NCI-H82 (cell line): ENCODE measurements at places on chromosomes 5 and 9.

GRCh38 chr5:59540366-59540765 lies 353.2 kb downstream of the PDE4D start:
- DNase-seq: no peak

GRCh38 chr5:25091921-25092320 lies 447.1 kb upstream of the CDH10 start:
- DNase-seq: no peak

- DNase-seq: peak; percentile 49
These were observed 4.4 kb upstream of the ST6GALNAC6 start for GRCh38 chr9:127903557-127904475.

GRCh38 chr5:386432-387341 lies 56.3 kb upstream of the EXOC3 start:
- no peak for DNase-seq

DNA sequence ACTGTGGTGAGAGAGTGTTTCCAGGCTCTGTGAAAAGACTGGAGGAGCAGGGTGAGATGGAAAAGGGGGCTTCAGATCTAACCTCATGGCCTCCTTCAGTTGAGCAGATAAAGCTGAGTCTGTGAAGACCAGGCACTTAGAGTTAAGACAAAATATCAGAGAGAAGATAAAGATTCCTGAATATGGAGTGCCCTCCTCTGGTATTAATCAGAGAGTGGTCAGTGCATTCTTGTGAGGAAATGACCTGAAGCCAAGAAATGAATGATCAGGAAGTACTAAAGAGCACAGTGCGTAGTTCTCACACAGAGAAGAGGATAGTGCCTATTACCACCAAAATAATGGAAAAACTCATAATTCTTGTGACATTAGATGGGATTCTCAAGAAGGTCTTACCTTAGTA lies 1417.0 kb upstream of the ACO1 start:
- no peak for DNase-seq

DNA sequence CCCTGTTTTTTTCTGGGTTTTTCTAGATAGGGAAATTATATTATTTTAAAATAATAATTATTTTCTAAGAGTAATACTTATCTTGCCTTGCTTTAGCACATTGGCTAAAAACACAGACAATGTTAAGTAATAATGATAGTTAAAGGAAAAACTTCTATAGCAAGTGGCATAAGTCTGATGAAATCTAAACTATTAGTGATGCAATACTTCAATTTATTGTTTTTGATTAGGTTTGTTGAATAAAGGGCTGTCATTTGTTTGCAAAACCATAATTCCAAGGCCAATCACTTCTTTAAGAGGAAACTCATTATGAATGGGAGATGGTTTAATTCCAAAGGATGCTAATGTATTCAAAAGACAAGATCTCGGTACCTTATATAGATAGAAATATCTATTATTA lies 293.8 kb upstream of the FBXL7 start:
- DNase-seq: no peak

DNA sequence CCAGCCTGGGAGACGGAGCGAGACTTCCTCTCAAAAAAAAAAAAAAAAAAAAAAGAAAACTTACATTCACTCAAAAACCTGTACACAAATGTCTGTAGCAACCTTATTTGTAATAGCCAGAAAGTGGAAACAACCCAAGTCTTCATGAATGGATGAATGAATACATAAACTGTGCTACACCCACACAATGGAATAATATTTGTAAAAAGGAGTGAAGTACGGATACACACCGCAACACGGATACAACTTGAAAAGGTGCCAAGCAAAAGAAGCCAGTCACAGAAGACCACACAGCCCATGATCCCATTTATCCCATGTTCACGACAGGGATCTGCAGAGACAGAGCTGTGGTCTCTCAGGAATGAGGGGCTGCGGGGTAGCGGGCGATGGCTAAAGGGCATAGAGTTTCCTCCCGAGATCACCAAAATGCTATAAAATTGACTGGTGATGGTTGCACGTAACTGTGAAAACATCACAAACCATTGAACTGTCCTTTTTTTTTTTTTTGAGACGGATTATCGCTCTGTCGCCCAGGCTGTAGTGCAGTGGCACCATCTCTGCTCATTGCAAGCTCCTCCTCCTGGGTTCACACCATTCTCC lies 76.2 kb upstream of the COL5A1 start:
- no peak for DNase-seq

DNA sequence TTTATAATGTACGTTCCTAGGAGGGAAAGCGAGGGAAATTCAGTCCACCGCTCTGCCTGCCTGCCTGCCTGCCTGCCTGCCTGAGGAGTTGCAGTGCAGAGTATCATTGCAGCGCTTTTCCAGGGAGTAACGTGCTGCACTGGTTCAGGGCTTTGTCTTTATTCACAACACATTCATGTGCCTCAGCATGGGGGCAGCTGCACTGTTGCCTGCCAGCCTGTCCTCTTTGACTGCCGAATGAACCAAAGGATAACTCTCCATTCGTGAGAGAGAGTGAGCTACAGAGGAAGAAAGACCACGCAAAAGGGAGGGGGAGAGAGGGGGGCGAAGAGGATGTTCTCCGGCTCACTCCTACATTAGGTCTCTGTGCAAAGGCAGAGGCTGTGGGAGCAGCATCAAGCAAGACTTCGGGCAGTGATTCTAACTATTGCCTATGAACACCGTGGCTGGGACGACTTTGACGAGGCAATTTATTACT lies 791.2 kb downstream of the MAT2B start:
- DNase-seq: peak; percentile 8

- no peak for DNase-seq
These were observed 143.7 kb downstream of the C5orf15 start for GRCh38 chr5:133824661-133825254.

- DNase-seq: no peak
These were observed 348.8 kb upstream of the TNC start for GRCh38 chr9:115466756-115467155.

GRCh38 chr9:93216073-93216365 lies 32.1 kb downstream of the WNK2 start:
- no peak for DNase-seq

DNA sequence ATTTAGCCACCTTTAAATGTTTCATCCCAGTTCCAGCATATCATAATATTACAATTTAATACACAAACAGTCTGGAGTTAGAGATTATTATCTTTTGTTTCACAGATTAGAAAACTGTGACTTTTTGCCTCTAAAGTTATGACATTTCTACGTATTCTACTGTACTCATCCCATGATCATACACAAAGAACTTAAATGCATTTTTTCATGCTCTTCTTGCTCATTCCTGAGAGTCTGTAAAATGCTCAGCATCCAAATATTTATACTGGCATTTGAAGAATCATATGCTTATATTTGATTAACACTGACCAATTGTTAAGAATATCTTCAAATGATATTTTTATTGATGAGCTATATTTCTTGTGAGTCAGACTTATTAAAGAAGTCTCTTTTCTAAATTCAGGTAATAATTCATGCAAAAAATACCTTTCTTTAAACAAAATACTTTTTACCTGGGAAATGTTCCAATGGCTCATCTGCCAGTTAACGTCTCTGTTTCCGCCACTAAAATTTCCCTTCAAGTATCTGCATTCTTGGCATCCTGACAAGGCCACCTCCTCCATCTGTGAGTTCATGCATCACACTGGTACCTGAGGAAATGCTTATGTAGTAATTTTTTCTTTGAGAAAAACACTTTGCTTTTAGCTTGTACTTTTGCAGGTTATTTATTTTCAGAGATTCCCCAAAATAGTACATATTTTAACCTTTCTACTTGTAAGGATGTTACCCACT lies 139.6 kb upstream of the RASA1 start:
- no peak for DNase-seq

GRCh38 chr9:124342402-124342775 lies 72.9 kb downstream of the PSMB7 start:
- DNase-seq: no peak

DNA sequence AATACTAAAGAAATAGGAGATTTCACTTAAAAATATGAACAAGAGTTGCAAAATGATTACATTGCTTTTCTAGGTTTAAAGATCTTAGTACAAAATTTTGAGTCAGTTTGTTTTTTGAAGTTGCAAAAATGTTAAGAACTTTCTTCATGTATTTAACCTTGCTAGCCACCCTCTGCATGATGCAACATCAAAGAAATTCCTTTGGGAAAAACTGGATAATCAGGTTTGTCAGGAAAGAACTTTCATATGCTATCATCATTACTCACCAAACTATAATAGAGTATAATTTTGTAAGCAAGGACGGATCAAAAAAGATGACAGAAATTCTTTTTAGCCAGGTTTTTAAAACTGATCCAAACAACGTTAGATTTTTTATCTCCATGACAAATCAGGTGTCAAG lies 116.9 kb upstream of the MRPS30 start:
- no peak for DNase-seq

DNA sequence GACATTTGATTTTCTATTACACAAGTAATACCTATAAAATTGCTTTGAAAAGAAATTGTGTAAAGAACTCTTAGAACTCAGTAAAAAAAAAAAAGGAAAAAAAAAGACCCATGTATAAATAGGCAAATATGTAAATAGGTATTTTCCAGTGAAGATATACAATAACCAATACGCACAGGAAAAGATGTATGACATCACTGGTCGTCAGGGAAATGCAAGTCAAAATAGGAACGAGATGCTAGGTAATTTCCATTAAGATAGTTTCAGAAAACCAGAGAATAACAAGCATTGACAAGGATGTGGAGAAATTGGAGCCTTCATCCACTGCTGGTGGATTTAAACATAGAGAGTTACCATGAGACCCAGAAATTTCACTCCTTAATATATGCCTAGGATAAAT lies 708.8 kb downstream of the MTRR start:
- no peak for DNase-seq

DNA sequence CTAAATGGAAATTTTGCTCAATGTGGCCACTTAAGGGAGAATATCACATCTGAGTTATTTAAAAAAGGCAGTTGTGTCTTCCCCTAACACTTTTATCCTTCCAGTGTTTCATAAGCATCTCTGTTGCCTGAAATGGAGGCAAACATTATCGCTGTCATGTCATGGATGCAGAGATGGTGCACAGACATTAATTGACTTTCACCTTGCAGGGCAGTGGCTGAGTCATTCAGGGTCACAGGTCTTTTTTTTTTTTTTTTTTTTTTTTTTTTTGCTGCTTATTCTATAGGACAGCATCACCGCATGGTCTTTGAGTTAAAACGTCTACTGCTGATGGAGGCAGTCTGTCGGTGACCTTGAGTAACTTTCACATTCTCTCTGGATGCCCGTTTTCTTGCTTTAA lies 36.3 kb upstream of the KLF9 start:
- no peak for DNase-seq

GRCh38 chr5:83473346-83474160 lies 2.0 kb downstream of the VCAN start:
- peak; percentile 93 for DNase-seq

- DNase-seq: no peak
These were observed 548.8 kb downstream of the EFNA5 start for GRCh38 chr5:107121793-107122519.

DNA sequence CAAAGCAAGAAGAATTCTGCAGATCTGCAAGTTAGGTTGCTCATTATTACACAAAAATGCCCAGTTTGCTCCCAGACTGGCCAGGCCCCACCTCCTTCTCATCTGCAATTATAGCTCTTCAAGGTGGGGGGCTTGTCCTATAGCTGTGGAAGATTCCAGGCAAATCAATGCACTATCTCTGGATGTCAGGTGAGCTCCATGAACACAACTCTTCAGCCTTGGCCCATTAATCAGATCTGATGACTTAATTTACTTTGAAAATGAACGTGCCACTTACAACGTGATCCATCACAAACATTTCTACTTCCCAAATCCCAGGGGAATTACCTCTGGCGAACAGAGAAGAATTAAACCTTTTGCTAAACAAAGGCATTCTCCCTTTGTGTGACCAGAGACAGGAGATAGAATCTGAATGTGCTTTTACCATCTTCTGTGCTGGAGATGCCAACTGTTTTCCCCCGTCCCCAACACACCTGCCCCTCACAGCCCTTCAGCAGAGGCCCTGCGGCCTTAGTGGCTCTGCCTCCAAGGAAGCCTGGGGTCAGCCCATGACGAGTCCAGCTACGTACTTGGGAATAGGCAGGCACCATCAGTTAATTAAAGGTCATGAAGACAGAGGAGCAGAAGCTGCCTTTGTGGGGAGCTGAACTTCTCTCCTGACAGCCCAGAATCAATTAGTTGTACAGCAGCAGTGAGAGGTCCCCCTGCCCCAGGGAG lies 60.5 kb downstream of the SNX18 start:
- no peak for DNase-seq

GRCh38 chr5:15566789-15567188 lies 66.8 kb downstream of the FBXL7 start:
- no peak for DNase-seq

GRCh38 chr9:116901260-116901659 lies 214.2 kb downstream of the TRIM32 start:
- DNase-seq: no peak

GRCh38 chr9:79686381-79687130 lies 114.8 kb downstream of the TLE4 start:
- no peak for DNase-seq

DNA sequence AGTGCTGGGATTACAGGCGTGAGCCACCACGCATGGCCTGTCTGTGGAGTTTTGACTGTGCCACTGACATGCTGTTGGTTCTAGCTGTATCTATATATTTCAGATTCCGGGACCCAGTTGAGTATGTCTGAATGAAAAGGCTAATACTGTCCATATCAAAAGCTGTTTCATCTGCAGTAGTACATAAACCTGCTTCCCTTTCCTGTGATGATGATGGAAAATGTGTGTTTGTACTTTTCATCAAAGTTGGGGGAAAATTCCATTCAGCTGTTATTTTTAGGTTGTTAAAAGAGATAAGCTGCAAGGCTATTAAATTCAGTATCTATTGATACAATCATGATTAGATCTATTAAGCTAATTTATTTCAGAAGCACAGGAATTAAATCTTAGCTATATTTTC lies 237.6 kb upstream of the ADAMTSL1 start:
- DNase-seq: no peak

GRCh38 chr9:34177593-34178435 lies 1.0 kb upstream of the UBAP1 start:
- no peak for DNase-seq
